ENCODE measurements at places on chromosomes 13 and 19.
A peak's percentile ranks its signal among the peaks of the same experiment; 100 is the strongest.

GRCh38 chr19:42108527-42109389 lies 23.5 kb downstream of the POU2F2 start:
- peak; percentile 45 for DNase-seq

DNA sequence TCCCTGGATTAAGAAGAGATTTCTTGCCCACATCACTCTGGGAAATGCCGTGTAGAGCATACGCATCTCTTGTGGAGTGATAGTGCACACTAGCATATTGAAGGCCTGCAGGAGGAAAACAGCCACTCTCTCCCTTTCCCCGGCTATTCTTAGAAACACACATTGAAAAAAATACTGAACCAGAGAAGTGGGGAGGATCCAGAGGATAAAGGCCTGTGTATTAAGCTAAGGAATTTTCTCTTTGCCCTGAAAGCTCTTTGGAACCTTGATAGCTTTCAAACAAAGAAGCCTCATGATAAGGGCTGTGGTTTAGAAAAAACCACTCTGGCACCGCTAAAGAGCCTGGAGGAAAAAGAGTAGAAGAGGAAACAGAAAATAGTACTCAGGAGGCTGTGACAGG lies 386.1 kb upstream of the NBEA start:
- DNase-seq, result no peak

GRCh38 chr13:51370811-51371210 lies 31.3 kb downstream of the SERPINE3 start:
- DNase-seq, result no peak

DNA sequence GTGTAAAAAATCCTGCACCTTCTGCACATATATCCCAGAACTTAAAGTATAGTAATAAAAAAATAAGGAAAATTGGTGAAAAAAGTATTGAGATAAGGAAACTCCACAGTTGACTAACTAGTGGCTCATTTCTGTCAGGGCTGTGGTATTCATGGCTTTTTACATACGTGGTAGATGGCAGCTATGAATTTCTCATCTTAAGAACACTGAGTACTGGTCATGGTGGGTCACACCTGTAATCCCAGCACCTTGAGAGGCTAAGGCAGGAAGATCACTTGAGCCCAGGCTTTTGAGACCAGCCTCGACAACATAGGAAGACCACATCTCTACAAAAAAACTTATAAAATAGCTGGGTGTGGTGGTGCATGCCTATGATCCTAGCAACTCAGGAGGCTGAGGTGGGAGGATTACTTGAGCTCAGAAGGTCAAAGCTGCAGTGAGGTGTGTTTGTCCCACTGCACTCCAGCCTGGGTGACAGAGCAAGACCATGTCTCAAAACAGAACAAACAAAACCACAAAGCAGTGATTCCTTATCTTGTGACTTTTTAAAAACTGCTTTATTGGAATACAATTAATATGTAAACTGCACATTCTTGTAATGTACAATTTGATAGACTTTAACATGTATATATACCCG lies 16.8 kb downstream of the SLAIN1 start:
- no peak for DNase-seq

DNA sequence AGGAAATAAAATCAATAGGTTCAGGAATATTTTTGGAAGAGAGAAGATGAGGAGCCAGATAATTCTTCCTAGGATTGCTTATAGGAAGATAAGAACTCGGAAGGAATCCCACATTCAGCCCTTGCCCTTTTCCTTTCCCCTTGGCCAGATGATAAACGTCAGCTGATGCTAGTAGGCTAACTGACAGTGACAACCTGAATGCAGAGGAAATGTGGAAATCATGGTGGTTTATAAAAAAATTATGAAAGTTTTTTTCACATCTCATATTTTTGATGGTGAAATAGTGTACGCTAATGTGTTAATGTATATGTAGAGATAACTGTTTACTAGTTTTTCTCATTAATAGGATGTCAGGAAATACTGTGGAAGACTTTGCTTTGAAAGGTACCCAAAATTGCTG lies 56.9 kb downstream of the EDNRB start:
- DNase-seq, result no peak

DNA sequence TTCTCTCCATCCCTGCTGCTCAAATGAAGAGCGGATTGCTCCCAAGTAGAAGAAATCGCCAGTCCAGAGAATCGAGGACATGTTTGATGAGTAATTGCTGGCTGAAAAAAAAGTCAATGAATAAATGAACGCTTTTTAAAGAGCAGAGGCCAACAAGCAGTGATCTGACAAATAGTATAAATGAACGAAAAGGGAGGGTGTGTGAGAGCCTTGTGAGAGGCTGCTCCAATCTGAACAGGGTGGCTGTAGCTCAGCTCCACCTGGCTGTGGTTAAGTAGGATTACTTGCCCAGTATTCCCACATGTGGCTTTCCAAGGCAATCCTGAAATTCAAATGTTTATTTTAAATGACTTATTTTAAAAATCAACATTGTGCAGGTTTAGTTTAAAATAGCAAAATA lies 117.1 kb downstream of the TSHZ3 start:
- no peak for DNase-seq

GRCh38 chr13:35157143-35157755 lies 215.2 kb downstream of the NBEA start:
- DNase-seq, result peak; percentile 63

DNA sequence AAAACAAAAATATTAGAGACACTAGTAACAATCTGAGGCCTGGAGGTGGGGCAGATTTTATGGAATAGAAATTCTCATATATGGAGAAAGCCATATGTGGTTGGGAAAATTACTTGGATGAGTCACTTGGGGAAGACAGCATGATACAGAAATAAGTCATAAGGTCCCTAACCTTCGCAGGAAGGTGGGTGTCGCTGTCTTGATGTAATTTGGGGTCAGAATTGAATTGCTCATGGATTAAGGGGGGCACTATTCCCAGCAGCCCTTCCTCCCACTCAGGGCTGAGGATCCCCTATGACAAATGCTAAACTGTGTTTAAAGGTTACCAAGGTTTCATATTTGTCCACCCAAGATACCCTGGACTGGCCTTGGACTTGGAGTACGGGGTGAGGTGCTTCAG lies 5.0 kb downstream of the RDH8 start:
- peak; percentile 49 for DNase-seq

DNA sequence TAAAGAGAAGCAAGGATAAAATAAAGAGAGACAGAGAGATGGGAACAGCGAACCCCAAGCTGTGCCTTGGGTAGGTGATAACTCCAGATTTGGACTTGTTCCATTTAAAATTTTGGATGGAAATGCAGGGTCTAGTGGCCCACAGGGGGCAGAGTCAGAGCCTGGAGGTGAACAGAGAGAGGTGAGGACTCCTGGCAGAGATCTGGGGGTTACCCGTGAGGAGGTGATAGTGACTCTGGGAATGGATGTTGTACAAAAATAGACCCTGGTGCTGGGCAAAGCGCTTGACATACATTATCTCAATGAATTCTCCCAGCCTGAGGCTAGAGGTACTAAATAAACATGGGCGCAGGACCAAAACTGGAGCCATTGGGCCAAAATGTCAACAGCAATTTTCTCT lies 14.3 kb upstream of the DHRS12 start:
- DNase-seq, result no peak

- no peak for DNase-seq
Measured at GRCh38 chr19:39934584-39935363, at the start of gene FCGBP. Gene FCGBP, minus strand, starts transcription at chr19:39934634.

GRCh38 chr13:53017433-53017970 lies 11.1 kb upstream of the OLFM4 start:
- no peak for DNase-seq

DNA sequence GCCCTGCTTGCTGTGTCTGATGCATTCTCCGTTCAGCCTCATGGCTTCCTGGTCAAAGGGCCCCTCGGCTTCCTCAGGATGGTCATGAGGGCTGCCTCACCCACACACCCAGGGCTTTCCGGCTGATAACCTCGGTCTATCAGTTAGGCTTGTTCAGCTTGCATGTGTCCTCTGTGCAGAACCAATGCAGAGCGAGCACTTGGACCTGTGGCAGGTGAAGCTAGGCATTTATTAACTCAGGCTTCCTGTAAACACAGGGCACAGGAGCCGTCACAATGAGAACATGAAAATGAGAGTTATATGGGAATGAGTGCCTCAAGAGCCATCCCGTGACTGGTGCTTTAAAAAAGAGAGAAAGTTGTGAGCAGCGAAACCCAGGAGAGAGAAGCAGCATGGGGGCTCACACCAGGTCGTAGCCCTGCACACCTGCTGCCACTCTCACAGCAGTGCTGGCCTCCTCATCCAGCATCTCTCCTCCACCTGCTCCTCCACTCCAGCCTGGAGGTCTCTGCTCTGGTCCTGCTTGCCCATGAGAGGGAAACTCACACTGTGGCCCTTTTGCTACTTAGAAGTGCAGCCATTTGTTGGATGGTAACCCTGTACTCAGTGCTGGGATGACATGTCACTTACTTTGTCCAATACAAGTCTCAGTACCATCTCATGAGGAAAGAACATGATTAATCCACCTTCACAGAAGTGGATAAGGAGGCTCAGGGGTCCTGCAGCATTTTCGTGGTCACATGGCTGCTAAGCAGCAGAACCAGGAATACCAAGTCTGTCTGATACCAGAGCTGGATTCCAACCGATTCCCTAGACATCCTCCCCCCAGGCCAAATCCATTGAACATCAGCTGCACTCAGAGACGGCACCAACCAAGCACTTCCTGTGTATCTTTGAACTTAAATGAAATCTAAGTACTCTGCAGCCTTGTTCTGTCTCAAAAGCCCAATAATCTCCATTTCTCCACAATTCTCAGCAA lies 50.5 kb upstream of the IRS2 start:
- DNase-seq, result no peak

DNA sequence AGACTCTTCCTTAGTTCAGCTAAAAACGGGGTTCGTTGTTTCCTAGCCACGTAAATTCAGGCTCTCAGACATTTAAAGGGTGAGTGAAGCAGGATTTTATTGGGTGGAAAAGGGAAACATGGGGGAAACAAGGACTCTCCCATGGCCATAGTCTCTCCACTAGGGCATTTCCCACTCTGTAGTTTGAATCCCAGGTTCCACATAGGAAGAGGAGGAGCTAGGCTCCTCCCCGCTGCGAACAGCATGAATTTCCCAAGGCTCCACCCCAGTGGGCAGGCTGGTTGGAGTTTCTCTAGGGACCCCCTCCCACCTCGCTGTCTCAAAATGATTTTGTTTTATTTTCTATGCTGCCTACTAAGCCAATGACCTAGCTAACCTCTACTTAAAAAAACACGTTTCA lies 2170.8 kb upstream of the PCDH20 start:
- no peak for DNase-seq

DNA sequence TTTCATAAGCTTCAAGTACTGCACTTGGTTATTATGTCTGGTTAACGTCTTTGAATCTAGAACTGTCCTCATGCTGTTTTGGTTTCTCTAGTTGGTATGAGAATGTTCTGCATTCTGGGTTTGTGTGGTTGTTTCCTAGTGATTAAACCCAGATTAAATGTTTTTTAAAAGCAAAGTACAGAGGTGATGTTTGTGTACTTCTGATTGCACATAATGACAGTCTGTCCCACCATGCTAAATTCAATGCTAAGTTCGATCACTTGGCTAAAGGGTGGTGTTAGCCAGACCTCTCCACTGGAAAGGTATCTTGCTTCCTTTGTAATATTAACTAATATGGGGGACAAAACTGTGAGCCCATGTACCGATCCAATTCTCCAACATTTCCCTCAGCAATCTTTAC lies 14.6 kb downstream of the N4BP2L1 start:
- no peak for DNase-seq
